ENCODE measurements at places on chromosomes 3 and 15.

- no peak for DNase-seq
Observed at GRCh38 chr15:61155741-61156700, 73.1 kb downstream of the RORA start.

DNA sequence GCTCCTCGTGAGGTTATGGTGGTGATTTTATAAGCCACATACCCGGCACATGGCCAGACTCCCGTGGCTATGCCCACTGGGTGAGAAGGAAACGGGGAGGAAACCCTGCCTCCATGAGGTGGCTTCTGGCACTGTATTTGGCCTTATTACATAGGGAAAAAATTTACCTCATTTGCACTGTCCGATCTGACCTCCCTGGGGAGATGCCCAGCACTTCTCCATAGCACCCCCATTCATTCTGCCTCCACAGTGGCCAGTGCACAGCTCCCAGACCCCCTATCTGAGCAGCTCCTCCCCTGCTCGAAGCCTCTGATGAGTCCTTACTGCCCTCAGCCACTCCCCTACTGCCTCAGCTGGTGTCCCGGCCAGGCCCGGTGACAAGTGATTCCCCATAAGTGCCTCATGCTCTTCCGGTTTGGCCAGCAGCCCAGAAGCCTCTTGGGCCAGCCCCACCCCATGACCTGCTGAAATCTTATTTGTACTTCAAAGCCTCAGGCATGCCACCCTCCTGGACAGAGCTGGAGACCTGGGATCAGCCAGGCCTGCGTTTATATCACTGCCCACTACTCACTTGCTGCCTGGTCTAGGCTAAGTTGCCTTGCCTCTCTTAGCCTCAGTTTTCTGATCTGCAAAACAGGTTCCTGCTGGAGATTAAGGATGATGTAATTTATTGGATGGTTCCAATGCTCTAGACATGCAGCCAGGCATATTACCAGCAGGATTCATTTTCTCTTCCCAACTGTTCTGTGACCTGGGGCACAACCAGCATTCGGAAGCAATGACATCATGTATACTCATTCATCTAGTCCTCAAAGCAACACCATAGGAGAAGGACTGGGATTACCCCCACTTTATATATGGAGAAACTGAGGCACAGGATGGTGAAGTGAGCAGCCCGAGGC, 30.6 kb upstream of the SLC6A6 start:
- DNase-seq = peak; percentile 18

DNA sequence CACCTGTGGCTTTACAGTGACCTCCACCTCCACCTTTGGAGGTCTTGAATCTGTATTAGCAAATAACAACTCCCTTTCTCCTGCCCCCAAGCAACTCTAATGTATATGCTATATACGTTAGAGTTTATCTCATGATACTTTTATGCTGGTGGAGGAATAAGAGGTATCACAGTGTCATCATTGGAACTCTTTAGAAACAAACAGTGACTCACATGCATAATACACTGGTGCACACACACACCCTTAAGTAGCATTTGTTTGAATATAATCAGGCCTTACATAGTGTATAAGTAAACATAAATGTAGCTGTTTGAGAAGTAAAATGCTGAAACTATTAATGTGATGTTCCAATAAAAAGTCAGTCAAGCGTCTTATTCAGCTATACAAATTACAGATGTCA, 280.2 kb upstream of the C2CD4B start:
- no peak for DNase-seq

DNA sequence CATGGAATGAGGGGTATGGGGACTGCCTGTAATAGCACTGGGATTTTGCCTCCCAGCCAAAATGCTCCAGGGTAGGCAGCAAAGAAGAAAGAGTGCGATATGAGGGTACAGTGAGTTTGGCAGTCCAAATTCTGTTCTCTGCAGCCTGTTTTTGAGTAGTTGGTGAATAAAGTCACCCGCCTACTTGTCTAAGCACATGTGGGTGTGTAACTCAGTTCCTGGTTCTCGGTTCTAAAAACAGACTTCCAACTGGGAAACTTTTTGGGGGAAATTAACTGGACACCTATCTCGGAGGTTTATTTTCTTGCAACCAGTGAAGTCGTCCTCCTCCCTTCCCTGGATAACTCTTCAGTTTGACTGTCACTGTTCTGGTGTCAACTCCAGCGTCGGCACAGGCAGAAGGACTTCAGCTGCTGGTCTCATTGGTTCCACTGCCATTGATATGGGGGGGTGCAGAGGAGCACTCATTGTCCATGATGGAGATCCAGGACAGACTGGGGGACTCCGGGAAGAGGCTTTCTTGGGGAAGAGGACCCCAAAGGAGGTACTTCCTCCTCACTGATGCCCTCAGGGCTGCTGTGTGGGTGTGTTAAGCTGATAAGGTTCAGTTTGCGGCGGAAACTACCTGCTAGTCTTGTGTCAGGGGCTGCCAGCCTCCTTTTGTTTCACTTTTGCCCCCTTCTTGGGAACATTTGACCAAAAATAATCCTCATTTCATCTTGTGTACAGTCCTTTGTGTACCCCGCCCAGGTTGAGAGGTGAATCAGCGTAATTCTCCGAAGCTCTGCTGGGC, 13.2 kb downstream of the GHRL start:
- DNase-seq = no peak

DNA sequence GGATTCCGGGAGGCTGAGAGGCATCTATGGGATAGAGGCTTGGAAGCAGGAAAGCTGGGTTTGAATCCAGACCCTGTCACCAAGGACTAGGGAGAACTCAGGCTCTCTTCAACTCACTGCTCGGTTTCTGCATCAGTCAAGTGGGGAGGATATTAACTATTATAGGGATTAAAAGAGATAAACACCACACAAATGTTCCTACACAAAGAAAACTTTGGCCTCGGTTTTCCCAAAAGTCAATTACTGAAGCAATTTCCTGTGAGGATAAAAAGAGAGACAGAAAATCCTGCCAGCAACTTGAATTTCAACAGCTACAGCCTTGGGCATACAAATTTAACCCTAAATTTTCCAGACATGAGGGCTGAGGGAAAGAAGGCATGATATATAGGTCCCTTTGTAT, 36.0 kb downstream of the ITGB5 start:
- no peak for DNase-seq

- no peak for DNase-seq
Observed at GRCh38 chr15:71273731-71274447, 158.6 kb downstream of the THSD4 start.

GRCh38 chr3:17021614-17022013, 136.9 kb downstream of the PLCL2 start:
- no peak for DNase-seq

GRCh38 chr3:112634786-112635541, 6.0 kb downstream of the CCDC80 start:
- DNase-seq = peak; percentile 26

DNA sequence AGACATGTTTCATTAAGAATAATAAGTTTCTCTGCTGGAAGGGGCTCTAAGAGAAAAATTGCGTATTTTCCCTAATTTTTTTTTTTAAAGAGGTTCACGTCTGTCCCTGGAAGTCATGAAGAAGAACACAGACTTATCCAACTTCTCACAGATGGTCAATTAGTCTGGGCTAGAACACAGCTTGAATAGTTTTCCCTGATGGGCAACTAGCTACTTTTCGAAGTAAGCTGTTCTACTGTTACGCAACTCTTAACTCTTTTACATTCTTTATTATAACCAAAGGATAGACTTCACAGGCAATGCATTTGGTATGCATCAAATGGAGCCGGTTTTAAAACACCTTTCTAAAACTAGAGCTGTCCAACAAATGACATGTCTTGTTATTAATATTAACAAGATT, 144.2 kb upstream of the TNIK start:
- DNase-seq = no peak

DNA sequence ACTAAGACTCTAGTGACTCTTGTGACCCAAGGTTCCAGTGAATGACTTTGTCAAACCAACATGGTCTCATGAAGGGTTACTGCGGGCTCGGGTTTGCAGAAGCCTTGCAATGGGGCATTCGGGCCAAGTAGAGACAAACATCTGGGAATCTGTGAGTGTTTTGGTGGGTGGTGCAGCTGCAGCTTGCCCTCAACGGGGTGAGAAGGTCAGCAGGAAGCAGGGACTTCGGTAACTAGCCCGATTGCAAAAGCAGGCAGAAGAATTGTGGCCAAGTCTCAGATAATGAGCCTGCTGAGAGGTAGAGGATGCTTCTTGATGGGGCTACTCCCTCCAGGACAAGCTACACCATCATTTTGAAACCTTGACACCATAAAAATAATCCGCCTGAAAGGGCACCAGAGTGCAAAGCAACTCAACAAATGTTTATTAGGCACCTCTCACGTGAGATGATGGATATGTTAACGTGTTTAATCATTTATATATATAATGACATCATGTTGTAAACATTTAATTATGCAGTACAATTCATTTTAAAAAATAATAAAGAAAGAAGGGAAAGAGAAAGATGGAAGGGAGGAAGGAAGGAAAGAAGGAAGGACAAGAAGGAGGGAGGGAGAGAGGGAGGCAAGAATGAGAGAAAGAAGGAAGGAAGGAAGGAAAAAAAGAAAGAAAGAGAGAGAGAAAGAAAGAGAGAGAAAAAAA, 263.9 kb upstream of the IGF1R start:
- no peak for DNase-seq

- no peak for DNase-seq
Observed at GRCh38 chr15:41546851-41547786, 3.1 kb upstream of the RPAP1 start.

GRCh38 chr3:127068111-127068810, 85.3 kb downstream of the PLXNA1 start:
- DNase-seq = no peak

DNA sequence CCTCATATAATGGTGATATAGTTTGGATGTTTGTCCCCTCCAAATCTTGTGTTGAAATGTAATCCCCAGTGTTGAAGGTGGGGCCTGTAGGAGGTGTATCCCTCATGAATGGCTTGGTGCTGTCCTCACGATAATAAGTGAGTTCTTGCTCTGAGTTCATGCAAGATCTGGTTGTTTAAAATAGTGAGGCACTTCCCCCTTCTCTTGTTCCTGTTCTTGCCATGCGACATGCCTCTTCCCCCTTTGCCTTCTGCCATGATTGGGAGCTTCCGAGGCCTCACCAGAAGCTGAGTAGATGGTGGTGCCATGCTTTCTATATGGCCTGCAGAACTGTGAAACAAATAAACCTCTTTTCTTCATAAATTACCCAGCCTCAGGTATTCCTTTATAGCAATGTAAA, 39.2 kb downstream of the REC114 start:
- DNase-seq = no peak

DNA sequence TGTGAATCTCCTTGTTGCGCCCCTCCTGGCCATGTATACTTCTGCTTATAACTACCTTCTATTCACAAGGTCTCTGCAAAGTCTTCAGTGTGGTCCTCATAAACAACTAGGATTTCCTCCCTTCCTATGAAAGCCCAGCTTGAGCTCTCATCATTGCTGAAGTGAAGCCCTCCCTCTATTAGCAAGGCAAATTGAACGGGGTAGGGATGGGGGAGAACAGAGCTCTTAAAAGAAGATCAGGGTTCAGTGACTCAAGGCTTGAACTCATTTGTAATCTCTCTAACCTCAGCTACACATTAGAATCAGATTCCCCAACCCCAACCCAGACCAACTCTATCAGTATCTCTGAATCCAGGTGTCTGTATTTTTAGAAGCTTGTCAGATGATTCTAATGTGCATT, 88.3 kb upstream of the ST8SIA2 start:
- no peak for DNase-seq

GRCh38 chr15:86493884-86494283, 414.2 kb downstream of the AGBL1 start:
- DNase-seq = no peak

- peak; percentile 53 for DNase-seq
Observed at GRCh38 chr3:179929091-179929529, 107.6 kb downstream of the PEX5L start.

- DNase-seq = no peak
Observed at GRCh38 chr15:71114066-71114680, 1.1 kb upstream of the THSD4 start.

DNA sequence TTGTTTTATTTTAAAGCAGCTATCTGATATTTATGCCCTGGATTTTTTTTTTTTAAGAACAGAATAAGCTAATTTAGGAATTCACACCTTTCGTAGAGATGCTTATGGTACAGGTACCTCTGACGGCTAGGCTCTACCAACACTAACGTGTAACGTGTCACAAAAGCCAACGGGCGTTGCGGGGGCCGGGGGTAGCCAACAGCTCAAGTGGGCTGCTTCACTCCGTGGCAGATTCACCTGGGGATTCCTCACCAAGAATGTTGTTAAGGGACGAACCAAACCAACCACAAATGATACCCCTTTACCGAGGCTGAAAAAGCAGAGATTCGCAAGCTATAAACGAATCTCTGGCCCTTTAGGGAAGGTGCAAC, 1.0 kb downstream of the TMCC1 start:
- DNase-seq = no peak

DNA sequence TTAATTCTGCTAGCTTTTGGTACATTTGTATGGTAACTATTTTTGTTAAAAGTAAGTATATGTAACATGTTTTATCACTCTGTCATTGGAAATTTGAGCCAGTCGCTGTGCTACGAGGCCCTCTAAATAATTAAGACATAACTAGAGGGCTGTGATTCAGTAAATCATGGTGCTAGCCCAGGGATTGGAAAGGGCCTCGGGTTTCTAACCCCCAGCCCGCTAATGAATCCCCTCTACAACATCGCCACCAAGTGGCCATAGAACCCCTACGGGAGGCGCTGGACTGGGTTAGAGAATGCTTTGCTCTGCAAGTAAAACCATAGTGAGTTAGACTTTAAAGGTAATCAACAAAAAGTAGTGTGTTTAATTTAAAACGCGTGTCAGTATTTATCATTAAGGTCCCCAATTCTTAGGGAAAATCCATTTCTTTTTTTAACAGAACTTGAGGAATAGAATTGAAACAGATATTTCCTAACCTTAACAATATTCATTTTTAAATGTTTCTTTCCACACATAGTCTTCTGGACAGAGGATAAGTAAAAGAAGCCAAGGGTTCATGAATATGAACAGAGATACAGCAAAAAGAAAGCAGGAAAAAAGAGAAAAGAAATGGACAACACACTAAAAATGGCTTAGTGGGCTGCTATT, 744.7 kb downstream of the EPHA3 start:
- no peak for DNase-seq

DNA sequence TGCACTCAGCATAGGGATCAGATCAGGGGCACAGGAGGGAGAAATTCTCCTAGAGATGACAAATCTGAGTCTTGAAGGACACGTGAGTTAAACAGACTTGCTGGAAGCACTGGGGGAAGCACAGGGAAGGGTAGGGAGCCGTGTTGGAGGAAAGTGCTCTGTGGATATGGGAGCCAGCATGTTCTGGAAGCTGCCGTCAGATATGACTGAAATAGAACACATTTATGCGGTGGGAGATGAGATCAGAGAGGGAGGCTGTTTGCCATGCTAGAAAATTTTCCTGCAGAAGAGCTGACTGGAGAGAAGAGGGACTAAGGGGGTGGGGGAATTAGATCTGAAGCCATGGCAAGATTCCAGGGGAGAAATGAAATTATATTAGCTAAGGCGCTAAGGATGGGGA, 1.8 kb downstream of the TAMM41 start:
- DNase-seq = no peak

- DNase-seq = no peak
Observed at GRCh38 chr15:64581408-64581761, 121.0 kb downstream of the ZNF609 start.

All from NCI-H187 (cell line).